ENCODE measurements at places on chromosomes 1 and 21.

GRCh38 chr21:33425825-33426224 is 22.6 kb downstream of the IFNGR2 start:
- DNase-seq, result no peak

DNA sequence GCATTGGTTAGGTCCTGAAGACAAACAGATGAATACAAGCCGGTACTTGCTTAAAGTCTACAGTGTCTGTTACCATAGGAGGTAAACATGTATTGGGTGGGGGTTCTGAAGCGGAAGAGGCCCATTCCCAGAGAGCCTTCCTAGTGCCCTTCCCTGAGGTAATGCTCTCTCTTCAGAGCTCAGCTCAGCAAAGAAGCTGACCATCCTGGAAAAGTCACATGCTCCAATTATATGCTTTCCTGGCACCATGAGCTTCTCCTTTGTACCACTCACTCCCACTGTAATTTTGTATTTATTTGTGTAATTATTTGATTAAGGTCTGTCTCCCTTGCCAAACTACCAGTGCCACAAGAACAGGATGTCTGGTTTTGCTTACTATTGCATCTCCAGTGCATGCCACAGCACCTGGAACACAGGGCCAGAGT is 42.0 kb downstream of the RAB3B start:
- DNase-seq, result no peak

DNA sequence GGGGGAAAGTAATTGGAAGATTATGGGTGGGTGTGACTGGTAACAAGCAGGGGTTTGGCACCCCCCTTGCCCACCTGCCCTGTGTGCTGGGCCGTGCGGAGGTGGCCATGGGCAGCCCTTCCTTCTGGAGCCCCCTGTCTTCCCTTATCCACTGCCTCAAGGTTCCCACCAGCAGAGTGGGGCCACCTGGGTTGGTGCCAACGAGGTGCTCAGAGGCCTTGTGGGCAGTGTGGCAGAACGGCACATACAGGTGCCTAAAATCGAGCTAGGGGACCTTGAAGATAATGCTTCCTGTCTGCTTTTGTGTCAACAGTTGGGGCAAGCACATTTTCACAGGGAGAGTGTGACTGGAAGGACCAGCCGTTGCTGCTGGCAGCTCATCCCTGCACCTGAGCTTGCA is 161.8 kb downstream of the PCBP3 start:
- no peak for DNase-seq

- no peak for DNase-seq
Observed at GRCh38 chr1:203454986-203455471, 20.6 kb upstream of the PRELP start.

GRCh38 chr1:211358685-211359084 is 32.1 kb downstream of the TRAF5 start:
- DNase-seq, result no peak

GRCh38 chr1:70671006-70671405 is 259.9 kb downstream of the CTH start:
- no peak for DNase-seq

- no peak for DNase-seq
Observed at GRCh38 chr1:216919060-216919970, 196.1 kb upstream of the ESRRG start.

DNA sequence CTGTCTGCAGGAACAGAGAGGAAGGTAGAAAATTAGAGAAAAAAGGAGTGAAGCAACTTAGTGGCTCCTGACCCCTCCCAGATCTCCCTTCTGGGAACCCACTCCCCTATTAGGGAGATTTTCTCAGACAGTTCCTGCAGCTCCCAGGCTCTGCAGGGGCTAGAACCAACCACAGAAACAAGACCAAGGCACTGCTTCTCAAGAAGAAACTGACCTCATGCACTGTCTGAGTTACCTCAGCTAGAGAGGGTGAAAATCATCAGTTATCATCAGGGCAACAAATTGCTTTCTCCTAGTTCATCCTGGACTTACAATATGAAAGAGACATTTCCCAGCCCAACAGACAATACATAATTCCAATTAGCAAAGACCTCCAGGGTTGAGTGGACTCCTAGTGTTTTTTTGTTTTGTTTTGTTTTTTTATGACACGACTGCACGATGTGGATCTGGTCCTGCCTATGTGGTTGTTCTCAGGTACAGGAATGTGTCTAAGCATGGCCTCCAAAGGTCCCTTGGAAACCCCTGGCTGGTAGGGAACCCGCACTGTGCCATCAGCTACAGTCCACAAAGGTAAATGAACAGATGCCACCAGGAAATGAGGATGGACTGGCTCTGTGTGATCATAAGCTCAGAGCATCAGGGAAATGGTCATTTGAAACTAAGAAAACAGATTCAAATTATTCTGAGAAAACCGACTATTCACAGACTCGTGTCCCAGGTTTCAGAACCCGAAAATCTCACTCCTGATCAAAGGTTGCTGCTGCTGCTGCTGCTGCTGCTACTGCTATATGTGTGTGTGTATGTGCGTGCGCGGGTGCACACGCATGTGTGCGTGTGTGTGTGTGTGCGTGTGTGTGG is 65.3 kb downstream of the LAMC2 start:
- DNase-seq, result no peak

DNA sequence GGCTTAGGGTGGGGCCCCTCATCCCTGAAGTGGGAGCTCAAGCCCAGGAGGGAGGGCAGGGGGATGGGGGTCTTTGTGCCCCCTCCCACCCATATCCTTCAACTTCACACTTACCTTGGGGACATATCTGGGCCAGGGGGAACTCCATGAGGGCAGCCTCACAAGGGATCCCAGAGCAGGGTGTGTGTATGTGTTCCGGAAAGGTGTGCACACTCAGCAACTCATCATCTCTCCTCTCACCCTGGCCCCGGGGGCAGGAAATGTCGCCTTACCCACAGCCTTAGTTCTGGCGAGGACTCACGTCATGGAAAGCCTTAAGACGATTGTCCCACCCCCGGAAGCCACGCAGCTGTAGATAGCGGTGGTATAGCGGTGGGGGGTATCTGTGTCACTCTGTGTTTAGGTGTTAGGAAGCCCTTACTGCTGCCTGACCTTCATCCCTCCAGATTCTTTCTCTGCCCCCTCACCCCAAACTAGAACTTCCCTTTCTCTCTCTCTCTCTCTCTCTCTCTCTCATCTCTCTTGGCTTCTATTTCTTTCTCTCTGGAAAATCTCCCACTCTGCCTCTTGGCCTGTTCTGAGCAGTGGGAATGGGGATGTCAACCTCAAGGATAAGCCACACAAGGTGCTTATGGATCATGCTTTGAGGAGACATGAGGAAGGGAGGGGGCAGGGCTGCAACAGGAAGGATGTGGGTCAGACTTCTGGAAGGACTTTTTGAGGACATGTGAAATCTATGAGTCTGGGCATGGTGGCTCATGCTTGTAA is at the start of gene SH2D2A:
Gene SH2D2A (minus strand): TSS at position 288 of the 768 bp plus-strand sequence. CDS start 140 bp downstream, at position 148.
- peak; percentile 92 for DNase-seq

DNA sequence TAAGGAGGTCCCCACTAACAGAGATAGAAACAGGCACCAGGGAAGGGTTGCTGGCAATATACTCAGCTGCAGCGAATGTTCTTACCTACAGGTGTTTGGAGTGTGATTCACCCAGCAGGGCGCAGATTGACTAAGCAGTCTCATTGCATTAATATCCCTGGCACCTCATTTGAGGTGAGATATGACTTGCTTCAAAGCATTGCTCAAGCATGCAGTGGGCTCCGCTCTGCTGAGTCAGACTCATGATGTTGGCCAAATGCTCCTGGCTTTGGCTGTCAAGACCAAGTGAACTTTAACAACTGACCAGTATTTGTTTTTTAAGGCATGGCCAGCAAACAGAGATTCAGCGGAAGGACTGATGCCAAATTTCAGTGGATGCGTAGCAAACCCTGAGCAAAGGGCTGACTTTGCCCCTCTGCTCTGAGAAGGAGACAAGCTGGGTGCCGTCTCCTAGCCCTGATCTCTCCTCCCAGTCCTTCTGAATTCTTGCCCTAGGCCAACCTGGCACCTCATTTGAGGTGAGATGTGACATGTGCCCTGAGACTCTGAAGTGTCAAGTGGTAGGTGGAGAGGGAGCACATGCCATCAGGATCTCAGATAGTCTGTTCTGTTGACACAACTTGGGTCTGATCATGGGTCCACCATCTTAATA is 187.1 kb upstream of the COA6 start:
- DNase-seq, result no peak

GRCh38 chr1:61370913-61371279 is 288.5 kb downstream of the NFIA start:
- DNase-seq, result no peak

GRCh38 chr21:15676935-15677334 is 52.8 kb upstream of the USP25 start:
- DNase-seq, result no peak

DNA sequence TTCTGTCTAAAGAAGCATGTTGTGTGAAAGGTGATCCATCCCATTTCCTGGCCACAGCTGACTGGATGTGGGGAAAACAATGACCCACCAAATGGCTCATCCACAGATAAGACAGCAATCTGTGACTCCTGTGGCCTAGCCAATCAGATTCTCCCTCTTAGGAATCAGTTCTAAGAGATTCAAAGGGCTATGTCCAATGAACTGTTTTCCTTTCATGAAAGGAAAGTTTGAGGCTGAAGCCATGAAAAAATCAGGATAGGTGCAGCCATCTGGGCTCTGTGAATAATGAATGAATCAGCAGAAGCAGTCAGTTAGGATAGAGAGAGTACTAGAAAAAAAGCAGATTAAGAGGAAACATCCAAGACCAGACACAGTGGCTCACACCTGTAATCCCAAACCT is 164.7 kb downstream of the NRIP1 start:
- DNase-seq, result no peak

- DNase-seq, result no peak
Observed at GRCh38 chr1:202023001-202023433, 12.6 kb downstream of the ELF3 start.

GRCh38 chr1:32249831-32250525 is 1.1 kb upstream of the LCK start:
- DNase-seq, result peak; percentile 68

GRCh38 chr1:168603501-168604110 is 27.2 kb downstream of the XCL1 start:
- peak; percentile 38 for DNase-seq

DNA sequence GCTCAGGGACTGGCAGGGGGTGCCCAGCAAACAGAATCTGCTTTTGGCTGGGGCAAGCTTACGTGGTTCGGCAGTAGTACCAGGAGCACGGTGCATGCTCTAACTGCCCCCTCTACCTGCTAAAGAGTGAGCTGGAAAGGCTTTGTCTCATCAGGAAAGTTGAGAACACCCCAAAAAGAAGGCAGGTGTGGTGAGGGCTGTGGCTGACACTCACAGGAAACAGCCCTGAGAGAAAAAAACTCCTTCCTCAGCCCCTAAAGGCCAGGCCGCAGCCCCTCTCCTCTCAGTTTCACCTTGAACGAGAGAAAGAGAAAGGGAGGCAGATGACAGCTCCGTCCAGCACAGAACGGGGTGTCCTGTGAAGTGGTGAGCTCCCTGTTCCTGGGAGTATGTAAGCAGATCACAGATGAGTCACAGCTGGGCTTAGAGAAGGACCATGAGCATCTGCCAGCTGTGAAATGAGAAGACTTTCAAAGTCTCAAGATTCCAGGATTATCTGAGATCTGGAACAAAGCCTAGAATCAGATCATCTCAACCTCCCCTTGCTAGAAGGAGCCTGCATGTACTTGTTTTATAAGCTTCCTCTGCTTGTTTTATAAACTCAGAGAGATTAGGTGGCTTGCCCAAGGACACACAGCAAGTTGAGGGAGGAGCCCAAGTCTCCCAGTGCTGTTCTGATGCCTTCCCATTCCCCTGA is 13.4 kb downstream of the LAPTM5 start:
- no peak for DNase-seq

DNA sequence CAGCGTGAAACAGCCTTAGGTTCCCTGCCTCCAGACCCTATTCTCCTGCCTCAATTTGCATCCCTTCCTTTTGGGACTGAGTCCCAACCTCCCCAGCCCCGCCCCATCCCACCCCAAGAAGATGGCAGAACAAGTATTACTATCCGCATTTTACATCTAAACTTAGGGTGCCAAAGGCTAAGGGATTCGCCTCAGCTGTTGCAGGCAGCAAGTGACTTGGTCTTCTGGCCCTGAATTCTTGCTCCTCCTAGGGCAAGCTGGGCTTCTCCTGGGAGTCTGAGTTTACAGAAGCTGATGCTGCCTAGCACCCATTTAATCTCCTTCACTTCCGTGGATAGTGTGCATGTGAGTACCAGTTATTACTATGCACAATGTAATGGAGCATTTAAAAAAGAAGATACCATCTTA is 161.3 kb upstream of the NR5A2 start:
- DNase-seq, result no peak

GRCh38 chr1:160522622-160523345 is at the start of gene SLAMF6:
Gene SLAMF6, minus strand, starts transcription at chr1:160523255. Its CDS starts 63 bp downstream, at chr1:160523192.
- DNase-seq, result peak; percentile 29

DNA sequence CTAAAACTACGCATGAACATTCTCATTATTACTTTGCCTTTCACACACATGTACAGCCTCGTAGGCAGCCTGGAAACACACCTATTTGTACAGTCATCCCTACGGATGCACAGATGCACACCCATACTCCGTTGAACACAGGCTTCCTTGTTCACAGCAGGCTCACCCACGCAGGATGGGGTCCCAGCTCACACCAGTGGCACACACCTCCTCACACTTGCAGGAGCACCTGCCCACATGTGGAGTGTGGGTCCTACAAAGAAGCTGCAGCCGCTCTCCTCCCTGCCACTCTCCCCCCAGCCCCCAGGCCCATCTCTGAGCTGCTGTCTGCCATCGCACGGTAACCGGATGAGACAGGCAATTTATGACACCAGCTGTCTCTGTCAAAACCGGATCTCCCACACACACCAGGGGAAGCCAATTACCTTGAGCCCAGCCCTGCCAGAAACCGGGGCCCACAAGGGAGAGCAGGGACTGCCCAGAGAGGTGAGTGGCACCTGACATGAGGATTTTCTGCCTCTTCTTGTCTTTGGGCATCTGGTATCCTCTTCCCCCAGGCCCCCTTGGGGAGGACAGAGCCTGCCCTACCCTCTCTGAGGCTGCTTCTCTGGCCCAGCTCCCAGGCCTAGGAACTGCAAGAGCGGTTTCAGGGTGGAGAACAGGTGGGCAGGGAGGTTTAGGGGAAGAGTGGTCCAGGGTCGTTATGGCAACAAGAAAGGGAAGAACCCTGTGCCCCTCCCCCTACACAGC is 175.4 kb downstream of the IGSF21 start:
- DNase-seq, result no peak

DNA sequence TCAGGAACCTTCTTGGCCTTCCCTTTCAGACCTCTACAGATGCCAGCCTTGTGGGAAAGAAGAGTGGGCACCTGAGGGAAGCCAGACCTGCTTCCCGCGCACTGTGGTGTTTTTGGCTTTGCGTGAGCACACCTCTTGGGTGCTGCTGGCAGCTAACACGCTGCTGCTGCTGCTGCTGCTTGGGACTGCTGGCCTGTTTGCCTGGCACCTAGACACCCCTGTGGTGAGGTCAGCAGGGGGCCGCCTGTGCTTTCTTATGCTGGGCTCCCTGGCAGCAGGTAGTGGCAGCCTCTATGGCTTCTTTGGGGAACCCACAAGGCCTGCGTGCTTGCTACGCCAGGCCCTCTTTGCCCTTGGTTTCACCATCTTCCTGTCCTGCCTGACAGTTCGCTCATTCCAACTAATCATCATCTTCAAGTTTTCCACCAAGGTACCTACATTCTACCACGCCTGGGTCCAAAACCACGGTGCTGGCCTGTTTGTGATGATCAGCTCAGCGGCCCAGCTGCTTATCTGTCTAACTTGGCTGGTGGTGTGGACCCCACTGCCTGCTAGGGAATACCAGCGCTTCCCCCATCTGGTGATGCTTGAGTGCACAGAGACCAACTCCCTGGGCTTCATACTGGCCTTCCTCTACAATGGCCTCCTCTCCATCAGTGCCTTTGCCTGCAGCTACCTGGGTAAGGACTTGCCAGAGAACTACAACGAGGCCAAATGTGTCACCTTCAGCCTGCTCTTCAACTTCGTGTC is 995 bp upstream of the ZBTB48 start:
- DNase-seq, result no peak

- DNase-seq, result no peak
Observed at GRCh38 chr1:226723657-226724532, 15.2 kb downstream of the ITPKB start.
